ENCODE measurements at places on chromosomes 5 and 9. TPM values are rescaled to one million over a fixed set of nuclear protein-coding genes. Genes with fewer than 3 reads are reported as not detected.

RAI14 gene
- total RNA-seq = 139 TPM

SLC6A18 gene
- not detected for total RNA-seq

ZNF879 gene
- 2.4 TPM for total RNA-seq

PCDHB4 gene
- not detected for total RNA-seq

IL3 gene
- not detected for total RNA-seq

CCL28 gene
- total RNA-seq = 6.2 TPM

C9orf152 gene
- not detected for total RNA-seq

FREM1 gene
- total RNA-seq = 0.22 TPM

GAS1 gene
- total RNA-seq = 1.7 TPM

RNF180 gene
- 4.5 TPM for total RNA-seq

SOWAHA gene
- 0.22 TPM for total RNA-seq

Measured in epithelial cell of proximal tubule (primary cell).